Endodermal cell (in vitro differentiated cells): ENCODE measurements at places on chromosomes 11 and 22.

DNA sequence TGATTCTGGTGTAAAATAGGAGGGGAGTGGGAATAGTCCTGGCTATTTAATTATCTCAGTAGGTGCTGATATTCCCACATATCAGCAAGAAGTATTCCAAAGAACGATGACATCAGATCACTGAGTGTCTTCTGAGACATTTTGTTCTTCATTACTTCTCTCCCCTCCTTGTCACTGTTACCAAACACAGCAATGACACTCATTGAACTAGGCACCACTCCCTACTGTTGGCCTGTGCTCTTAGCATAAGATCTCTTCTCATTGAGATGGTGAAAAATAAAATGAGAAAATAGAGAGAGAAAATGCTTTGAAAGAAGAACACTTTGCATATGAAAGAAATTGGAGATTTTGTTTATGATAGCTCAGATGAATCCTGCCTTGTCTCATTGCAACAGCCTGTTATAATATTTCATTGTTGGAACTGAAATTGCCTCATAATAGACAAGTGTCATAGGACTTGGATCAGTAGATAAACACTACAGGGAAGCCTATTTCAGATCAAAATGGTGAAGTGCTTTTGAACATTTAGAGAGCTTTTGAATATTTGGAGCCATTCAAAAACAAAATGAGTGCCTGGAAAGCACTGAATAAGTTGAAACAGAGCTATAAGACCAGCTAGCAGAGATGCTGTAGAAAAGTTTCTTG is 11.3 kb upstream of the ETS1 start:
- DNase-seq = no peak

DNA sequence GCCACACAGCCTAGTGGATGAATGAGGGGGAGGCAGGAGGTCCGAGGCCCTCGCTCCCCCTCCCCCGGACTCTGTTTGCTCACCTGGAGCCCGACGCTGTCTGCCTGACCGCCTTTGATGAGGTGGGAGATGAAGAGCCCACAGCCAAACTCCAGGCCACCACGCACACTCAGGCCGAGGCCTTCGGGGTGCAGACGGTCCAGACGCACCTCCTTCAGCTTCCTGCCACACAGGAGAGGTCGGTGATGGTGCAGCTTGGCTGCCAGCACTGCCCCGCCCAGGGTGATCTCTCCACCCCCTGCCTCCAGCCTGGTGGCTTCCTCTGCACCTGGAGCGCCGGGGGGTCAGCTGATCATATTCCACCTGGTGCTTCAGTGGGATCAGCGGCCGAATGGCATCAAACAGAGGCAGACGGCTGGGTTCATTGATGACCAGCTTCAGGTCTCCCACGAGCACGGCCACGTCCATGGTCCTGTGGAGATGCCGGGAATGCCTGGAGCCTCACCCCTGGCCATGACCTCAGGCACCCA is 13.1 kb downstream of the USH1C start:
- no peak for DNase-seq

GRCh38 chr11:548700-549603 is 11.6 kb downstream of the LMNTD2 start:
- DNase-seq = peak; percentile 74

DNA sequence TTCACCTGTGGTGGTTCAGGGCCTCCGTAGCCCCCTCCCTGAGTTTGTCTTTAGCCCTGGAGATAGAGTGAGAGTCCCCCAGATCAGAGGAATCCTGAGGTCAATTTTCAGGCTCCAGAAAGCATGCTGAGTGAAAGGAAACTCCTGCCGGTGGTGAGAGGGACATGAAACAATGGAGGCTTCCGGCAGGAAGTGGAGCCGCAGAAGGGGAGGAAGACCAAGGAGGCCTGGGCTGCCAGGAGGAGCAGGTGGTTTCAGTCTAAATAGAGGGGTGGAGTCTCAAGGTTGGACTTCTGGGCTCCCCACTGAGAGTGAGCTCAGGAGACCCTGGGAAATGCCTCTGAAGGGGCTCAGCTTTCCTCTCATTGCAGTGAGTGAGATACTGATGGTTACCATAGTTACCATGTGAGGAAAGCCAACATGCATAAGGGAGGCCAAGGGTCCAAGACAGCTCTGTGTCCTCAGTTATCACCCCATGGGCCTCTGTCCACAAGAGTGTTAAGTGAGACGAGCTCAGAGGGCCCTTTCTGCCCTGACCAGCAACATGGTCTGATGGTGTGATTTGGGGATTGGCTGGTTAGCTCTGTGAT is 10.7 kb downstream of the SLCO2B1 start:
- no peak for DNase-seq

- no peak for DNase-seq
These were observed 46.4 kb upstream of the EED start for GRCh38 chr11:86198139-86198538.
